ENCODE measurements at places on chromosomes 11 and 22.
A peak's percentile ranks its signal among the peaks of the same experiment; 100 is the strongest.

DNA sequence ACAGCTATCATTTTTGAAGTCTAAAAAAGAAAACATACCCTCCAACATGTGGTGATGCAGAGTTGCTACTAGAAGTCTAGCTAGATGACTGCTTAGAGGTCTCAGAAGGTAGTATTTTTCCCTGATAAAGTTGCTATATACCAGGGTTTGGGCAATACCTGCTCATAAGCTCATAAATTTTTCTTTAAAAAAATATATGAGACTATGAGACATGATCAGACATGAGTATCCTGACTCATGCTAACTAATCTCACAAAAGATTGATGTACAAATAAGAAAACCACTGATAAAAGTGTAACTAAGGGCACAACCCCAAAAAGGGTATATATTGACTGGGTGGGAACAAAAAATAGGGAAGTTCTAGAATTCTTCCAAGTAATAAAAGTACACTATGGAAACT is 740.9 kb downstream of the METTL15 start:
- DNase-seq, result no peak

- DNase-seq, result no peak
Measured at GRCh38 chr22:48651036-48651890, 1176.4 kb downstream of the BRD1 start.

- DNase-seq, result no peak
Measured at GRCh38 chr11:105906517-105906916, 115.5 kb downstream of the MSANTD4 start.

GRCh38 chr11:86617502-86617901 is 54.9 kb downstream of the ME3 start:
- no peak for DNase-seq

DNA sequence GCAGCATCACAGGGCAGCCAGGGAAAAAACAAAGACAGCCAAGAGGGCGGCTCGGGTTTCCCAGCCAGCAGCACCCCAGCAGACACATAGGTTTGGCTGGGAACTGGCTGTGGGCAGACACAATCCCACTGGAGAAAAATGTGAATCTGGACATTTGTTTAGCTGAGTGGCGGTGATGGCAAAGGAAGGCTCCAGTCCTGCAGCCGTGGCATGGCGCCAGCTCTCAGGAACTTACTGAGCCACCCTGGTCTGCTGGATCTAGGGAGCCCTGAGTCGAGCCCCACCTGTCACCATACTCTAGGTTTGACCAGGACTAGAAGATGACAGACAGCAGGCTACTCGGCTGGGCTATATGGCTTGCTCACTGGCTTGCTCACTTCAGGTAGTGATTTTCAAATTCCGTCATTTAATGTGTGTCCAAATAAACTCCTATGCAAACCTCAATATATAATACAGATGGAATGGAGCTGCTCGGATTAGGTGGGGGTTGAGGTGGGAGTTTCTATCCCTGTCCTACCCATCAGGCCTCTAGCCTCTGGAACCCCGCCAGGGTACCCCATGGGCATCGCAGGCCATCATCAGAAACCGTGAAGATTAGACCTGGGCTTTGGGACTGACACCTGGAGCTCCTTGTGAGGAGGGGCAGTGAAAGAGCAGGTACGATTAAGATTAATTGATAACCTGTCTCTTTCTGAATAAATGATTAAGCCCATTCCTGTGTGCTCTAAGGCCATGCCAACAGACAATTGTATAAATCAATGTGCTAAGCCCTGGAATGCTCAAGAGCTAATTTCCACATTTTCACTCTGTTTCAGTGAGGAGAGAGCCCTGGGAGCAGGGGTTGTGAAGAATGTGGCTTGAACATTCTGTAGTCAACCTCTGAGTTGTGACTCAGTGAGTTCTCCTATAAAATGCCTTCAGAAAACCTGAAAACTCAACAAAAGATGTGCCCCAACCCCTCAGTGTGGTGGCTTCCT is 42.5 kb downstream of the GALNT18 start:
- DNase-seq, result no peak

DNA sequence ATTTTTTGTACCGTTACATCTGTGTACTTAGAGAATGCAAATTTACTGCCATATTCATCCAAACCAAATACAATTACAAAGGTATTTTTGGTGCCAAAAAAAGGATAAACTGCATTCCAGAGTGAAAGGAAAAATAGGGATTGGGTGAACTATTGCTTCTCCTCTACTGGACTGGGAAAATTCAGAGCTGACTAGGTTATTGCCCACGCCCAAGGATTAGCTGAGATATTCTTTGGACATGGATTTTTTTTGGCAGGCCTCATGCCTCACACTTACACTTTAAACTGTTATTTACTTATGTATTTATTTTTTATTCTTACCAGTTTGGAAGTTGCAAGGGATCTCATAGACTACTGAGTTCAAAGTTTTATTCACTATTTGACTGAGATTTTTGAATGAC is 76.3 kb upstream of the DDI1 start:
- DNase-seq, result no peak

- DNase-seq, result no peak
Measured at GRCh38 chr11:105004021-105004420, 18.9 kb downstream of the CASP5 start.

DNA sequence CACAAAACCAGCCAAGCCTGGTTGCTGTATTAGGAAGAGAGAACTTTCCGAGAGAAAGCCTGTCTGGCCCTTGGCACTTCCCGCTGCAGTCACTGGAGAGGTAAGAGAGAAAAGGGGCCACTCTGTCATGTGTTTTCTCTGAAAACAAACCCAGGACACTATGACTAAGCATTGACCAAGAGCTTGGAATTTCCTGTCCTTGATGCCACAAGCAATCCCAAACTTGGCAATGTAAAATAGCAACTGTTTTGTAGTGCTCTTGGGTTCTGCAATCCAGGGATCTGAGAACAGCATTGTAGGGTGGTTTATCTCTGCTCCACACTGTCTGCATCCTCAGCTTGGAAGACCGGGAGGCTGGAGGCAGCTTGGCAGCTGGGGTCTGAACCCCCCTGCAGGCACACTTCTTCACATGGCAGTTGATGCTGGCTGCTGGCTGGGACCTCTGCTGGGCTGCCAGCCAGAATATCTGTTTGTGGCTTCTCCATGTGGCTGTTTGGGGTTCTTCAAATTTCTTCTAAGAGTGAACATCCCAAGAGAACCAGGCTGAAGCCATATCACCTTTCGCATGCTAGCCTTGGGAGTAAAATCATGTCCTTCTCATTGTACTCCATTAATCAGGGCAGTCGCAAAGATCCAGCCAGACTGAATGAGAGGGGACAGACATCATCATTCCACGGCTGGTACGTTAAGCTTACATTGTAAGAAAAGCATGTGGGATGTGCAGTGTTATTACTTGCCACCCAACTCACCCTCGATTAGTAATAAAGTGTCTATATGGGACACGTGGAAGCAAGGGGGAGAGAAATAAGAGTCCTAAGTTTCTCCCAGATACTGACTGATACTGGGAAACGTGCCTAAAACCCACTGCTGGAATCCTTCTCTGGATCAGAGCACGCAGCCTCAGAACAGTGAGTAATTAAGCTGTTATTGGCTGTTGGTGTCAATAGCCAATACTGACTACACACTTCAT is 537.4 kb upstream of the B3GAT1 start:
- no peak for DNase-seq

DNA sequence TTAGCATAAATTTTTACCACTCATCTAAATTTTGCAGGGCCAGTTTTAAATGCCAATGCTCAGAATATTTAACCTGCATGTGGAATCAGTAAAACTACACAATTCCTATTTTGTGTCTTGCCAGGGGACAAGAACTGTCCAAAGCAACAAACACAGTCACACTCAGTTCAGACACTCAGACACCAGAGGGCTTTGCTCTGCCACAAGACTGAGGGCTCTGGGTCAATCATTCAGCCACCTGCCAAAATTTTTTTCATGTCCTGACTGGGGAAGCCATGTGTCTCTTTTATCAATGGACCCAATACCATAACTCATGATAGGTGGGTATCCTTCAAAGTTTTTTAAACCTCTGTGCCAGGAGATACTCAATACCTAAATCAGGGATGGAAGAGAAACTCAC is 304.0 kb upstream of the ANO3 start:
- no peak for DNase-seq

- DNase-seq, result no peak
Measured at GRCh38 chr11:32029721-32030120, 61.2 kb upstream of the RCN1 start.

GRCh38 chr22:20154602-20155187 is 3.8 kb upstream of the CCDC188 start:
- no peak for DNase-seq

DNA sequence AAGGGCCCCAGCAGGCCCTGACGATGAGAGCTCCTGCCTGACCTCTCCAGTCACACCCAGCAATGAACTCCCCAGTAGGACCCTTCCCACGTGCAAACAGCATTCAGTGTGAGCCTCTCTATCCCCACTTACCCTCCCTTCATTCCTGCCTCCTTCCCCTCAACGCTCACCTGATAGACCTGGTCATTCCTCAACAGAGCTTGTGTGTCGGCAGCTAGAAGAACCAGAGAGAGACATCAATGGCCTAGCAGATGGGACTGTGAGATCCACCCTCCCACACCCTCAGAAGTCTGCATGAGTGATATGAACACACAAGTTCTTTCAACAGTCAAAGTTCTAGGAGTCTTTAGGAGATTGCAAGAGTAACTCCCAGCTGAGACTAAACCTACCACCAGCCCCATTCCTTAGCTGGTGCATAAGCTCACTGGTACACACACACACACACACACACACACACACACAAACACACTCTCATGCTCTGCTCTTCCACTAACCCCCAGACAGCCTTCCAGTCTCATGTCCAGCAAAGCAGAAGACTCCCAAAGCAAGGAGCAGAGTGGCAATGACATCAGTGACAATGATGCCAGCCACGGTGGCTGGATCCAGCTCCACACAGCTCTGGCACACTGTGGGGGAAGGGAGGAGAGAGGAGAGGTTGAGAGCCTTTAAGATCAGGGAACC is 3.1 kb downstream of the CD3D start:
- DNase-seq, result no peak

DNA sequence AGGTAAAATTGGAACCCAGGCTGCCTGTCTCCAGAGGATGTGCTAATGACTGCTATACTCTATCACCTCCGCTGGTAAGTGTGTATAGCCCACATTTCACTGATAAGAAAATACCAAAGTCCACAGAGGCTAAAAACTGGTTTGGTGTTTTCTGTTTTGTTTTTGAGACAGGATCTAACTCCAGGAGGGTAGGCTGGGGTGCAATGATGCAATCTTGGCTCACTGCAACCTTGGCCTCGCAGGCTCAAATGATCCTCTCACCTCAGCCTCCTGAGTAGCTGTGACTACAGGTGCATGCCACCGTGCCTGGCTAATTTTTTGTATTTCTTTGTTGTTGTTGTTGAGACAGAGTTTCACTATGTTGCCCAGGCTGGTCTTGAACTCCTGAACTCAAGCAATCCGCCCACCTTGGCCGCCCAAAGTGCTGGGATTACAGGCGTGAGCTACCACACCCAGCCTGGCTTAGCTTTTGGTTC is 409.8 kb downstream of the LARGE1 start:
- DNase-seq, result no peak

DNA sequence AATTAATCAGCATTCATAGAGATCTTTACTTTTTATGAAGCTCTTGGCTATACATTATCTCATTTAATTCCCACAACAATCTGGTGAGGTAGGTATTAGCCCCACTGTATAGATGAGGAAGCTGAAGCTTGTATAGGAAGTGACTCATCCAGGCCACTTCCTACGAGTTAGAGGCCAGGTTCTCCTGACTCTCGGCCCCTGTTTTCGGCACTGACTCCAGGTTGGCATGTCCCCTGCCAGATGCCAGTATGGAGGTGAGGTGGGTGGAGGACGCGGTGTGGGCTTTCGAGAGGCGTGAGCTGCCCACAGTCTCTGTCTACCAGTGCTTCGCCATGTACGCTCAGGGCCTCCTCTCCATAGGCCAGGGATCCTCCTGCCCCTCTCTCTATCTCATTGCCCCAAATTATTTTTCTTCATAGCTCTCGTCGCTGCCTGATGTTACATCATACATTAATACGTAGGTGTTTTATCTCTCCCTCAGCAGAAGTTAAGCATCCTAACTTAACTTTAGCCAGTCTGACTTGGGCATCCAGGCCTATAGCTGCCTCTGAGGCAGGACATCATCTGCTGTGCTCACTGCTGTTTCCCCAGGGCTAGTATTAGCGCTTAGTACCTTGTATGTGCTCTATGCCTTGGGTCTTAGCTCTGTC is 9.0 kb downstream of the DGAT2 start:
- no peak for DNase-seq

GRCh38 chr11:10505278-10506007 is 35.5 kb downstream of the RNF141 start:
- DNase-seq, result no peak

DNA sequence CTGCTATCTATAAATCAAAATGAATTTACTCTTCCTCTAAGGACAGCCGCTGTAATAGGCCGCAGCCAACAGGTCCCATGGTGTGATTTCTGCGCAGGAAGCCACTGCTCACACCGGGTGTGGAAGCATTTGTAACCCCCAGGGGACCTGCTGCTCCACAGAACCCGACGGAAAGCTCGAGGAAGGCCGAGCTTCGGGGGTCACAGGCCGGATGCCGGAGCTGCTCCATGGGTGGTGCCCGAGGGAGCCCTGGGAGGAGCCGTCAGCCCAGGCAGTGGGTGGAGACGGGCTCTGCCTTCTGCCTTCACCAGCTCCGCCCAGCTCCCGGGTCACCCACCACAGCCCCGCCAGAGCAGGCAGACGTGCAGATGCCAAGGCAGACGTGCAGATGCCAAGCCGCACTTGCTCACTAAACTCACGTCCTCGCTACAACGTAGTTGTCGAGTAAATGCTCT is 63.5 kb downstream of the BRD1 start:
- DNase-seq, result no peak

DNA sequence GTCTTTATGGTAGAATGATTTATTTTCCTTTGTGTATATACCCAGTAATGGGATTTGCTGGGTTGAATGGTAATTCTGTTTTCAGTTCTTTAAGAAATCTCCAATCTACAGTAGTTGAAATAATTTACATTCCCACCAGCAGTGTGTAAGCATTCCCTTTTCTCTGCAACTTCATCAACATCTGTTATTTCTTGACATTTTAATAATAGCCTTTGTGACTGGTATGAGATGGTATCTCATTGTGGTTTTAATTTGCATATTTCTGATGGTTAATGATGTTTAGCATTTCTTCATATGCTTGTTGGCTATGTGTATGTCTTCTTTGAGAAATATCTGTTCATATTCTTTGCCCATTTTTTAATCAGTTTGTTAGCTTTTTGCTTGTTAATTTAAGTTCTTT is 901.2 kb downstream of the METTL15 start:
- no peak for DNase-seq

DNA sequence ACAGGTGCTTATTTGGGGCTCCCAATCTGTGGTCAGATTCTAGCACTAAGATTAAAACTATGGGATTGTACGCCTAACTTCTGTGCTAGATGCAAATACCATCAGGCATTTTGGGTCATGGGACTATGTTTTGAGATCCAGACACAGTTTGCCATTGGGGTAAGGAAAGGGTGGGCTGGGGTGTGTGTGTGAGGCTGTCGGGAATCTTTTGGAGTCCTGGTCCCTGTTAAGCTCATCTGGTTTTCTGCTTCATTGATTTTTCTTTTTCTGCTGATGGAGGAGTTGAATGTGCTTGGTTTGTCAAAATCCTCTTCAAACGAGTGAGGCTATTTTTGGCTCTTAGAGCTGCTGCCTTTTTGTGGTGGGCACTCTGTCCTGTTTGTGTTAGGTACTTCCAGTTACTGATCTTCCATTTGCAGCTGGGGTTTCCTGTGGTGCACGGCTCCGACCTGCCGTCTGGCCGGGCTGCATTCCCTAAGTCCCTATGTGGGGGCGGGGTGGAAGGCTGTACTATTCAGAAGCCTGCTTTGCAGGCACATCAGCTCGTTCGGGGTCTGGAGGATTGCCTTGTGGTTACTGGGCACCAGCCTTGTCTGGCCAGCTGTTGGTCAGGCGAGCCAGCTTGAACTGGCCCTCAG is 2.9 kb downstream of the BCR start:
- peak; percentile 40 for DNase-seq
